ENCODE measurements at places on chromosomes 3 and 15. TPM values are rescaled to one million over a fixed set of nuclear protein-coding genes. Genes with fewer than 3 reads are reported as not detected.

GRCh38 chr15:25670025-25670554, 193.0 kb downstream of the ATP10A start:
- peak; percentile 50 for DNase-seq

- no peak for DNase-seq
These were observed 29.5 kb upstream of the OSTN start for GRCh38 chr3:191169566-191169965.

DNA sequence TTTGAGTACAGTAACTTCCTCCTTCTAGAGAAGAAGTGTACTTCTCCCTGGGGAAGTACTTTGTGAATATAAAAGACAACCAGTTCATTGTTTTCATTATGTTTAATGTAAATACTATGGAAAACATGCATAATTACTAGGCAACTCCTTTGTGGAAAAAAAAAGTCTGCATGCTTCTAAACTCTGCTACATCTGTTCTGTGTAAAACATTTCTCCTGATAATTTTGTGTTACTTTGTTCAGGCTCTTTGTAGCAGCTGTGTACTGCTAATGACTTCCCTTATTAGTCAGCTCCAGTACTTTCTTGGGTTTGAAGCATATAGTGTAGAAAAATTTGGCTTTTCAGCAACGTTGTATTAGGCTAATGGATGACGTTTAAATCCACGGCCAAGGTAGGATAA, 111.6 kb downstream of the FEZF2 start:
- no peak for DNase-seq

DNA sequence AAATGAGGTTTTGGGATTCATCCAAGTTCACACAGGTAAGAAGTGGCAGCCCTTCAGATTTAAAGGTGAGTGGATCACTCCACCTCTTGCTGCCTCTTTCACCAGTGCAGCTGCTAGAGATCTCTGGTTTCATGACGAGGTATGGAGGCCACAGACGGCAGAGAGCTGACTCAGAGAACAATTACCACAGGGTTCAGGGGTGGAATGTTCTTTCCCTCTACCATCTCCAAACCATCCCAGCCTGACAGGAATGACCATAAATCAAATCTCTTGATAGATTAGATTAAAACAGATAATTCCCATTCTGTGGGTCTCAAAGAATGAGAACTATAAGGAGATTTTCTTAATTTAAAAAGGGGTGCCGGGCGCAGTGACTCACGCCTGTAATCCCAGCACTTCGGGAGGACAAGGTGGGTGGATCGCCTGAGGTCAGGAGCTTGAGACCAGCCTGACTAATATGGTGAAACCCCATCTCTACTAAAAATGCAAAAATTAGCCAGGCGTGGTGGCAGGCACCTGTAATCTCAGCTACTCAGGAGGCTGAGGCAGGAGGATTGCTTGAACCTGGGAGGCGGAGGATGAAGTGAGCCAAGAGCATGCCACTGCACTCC, 174.2 kb upstream of the ATP11B start:
- peak; percentile 93 for DNase-seq

- DNase-seq, result peak; percentile 35
These were observed 101.2 kb downstream of the PCCB start for GRCh38 chr3:136351351-136351750.

- DNase-seq, result no peak
These were observed 11.9 kb downstream of the PRKAR2A start for GRCh38 chr3:48835650-48836366.

DNA sequence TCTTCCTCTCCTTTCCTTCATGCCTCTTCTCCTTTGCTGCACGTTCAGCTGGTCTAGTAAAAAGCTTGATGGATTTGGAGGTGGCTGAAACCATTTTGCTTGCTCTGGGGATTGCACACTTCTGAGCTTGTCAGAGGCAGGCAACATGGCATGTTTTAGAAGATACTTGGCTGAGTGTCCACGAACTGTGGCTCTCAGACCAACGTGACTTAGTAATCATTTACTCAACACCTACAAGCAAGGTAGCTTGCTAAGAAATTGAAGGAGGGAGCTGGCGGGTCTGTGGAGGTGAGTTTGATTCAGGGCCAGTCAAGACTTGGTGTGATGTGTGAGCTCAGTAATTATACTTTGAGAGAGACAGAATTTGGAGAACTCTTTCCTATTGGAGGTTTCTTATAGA, 196.0 kb downstream of the LPP start:
- no peak for DNase-seq

DNA sequence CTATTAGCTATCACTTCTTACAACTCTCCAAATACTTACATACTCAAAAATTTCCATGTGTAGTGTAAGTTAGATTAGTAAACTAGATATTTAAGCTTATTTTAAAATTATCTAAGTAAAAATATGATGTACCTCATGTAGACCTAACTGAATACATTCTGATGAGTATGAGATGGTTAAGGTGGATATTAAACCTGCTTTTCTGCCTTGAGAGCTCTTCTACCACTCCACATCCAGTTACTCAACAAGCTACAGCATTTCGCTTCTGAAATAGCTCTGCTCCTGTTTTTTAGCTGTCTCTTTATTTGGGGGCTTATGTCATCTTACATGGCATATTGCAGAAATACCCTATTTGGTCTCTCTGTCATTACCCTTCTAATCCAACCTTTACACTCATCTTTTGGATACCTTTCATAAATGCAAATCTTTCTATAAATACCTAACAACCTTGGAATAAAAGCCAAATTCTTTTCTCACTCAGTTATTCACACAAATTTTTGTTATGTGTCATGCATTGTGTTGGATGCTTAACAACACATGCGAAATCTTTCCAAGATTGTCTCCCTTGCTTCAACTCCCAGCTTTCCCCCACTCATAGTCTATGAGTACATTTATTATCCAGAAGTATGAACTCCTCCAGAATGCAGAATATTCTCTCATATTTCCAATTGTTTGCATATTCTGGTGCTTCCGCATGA, 92.0 kb downstream of the ALCAM start:
- peak; percentile 88 for DNase-seq

Gene MEIS2
- total RNA-seq, result 30.9 TPM

Gene GOLGA8J
- 0.67 TPM for total RNA-seq

Gene PTX3
- 3.0 TPM for total RNA-seq

Gene DPPA2
- 0.48 TPM for total RNA-seq

Gene HHLA2
- not detected for total RNA-seq

Gene PIERCE2
- 2.6 TPM for total RNA-seq

Gene UPK1B
- total RNA-seq, result 0.14 TPM

Gene ZDHHC23
- total RNA-seq, result 0.68 TPM

Gene DUT
- 41.4 TPM for total RNA-seq

Gene CD96
- total RNA-seq, result 1.0 TPM

Gene RASL12
- total RNA-seq, result 0.36 TPM

Gene CNTN4
- not detected for total RNA-seq

Gene STRIT1
- total RNA-seq, result not detected
